ENCODE measurements at places on chromosomes 4 and X.

GRCh38 chrX:38327007-38327774, at the start of gene RPGR:
Gene RPGR (minus strand): TSS chrX:38327509. CDS start chrX:38327367, 142 bp downstream.
- peak; percentile 3 for DNase-seq

DNA sequence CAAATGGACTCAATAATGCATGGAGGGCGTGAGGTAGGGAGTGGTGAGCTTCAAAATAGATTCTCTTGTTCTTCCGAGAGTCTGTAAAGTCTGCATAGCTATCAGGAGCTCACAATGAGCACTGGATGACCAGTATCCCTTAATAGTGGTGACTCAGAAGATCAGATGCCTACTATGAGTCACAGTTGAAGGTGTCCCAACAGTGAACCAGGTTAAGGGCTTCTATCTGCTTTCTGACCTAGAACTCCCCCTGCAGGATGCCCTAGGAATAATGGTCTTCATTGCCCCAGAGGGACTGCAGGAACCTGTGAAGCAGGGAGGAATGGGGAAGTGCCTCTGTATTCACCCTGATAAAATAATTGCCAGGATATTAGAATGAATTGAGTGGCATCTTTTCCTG, 22.1 kb downstream of the DGKK start:
- no peak for DNase-seq

DNA sequence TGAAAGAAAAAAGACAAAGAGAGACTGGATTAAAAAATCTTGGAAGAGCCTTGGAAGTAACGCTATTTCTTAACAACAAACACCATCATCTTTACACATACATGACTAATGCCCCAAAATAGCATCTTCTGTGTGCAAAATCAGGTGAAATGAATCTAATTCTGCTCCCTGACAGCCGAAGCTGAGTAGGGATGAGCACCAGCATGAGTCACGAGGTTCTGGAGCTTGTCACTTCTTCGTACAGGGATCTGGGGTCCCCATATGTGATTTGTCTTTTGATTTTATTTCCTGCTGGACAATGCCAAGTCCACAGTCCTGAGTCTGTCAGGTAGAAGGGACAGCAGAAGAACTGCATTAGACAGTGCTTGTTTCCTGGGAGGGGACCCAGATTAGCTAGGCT, 55.9 kb downstream of the OSTC start:
- no peak for DNase-seq

DNA sequence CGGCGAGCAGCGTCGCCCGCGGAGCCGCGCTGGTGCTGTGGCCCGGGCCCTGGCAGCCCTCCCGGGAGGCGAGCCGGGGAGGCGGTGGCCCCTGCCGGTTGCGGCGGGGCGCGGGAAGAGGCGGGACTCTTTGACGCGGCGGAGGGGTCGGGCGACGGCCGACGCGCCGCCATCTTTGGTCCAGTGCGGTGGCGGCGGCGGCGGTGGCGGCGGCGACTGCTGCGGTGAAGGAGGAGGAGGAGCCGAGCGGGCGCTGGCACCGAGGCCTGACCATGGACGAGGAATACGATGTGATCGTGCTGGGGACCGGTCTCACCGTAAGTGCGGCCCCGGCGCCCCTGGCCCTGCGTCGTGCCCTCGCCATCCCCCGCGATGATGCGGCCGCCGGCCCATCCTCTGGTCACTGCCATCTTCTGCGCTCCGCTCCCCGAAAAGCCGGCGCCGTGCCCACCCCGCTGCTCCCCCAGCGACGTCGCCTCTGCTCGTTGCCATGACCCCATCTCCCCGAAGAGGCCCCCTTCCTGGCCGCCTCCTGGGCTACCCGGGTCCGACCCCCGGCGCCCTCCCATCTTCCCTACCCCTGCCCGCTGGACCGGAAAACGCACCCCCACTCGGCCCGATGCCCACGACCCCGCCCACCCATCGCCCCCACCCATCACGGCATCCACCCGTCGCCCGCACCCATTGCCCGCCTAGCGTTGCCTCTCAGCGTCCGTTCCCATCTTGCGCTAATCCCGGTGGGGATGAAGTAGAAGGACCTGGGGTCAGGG, at the start of gene GDI1:
GDI1 (plus strand) TSS at position 172 of the 770 bp plus-strand sequence; CDS start at position 273, 101 bp downstream.
- DNase-seq = no peak

DNA sequence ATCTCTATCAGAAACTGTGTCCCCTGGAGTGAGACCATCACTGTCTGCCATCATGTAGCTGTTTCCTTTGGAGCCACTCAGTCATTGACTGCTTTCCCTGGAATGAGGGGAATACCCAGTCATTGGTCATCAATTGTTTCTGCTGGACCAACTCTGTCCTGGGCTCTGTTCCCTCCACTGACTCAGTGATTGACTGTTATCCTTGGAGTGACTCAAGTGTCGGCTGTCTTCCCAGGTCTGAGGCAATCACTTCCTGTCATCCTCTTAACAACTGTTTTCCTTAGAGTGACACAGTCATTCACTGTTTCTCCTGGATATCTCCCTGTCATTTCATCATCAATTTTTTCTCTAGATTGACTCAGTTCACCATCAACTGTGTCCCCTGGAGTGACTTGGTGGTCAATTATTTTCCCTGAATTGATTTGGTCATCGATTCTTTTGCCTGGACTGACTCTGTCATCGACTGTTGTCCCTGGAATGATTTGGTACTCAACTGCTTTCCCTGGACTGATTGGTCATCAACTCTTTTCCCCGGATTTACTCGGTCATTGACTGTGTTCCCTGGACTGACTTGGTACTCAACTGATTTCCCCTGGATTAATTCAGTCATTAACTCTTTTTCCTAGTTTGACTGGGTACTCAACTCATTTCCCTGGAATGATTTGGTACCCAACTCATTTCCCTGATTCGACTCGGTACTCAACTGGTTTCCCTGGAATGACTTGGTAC, 327.9 kb upstream of the VCX start:
- no peak for DNase-seq
